ENCODE measurements at places on chromosomes 2 and 18. TPM values are rescaled to one million over a fixed set of nuclear protein-coding genes. Genes with fewer than 3 reads are reported as not detected.

- H3K4me1 ChIP-seq, result no peaks in the 10 kb centered on the region
- peaks cover 3% of the 10 kb centered on the region for H3K27me3 ChIP-seq
- H3K4me3 ChIP-seq, result no peak overlapping the region
- no peak for DNase-seq
- H3K36me3 ChIP-seq, result no peaks in the 10 kb centered on the region
Measured at GRCh38 chr18:5759194-5759593, 136.1 kb downstream of the TMEM200C start.

GRCh38 chr2:98731894-98732349 lies 990 bp upstream of the MGAT4A start:
- H3K27me3 ChIP-seq, result no peaks in the 10 kb centered on the region
- H3K36me3 ChIP-seq, result no peaks in the 10 kb centered on the region
- peak overlapping the region; percentile 91 for H3K27ac ChIP-seq

- no peaks in the 10 kb centered on the region for H3K27me3 ChIP-seq
- no peak for DNase-seq
- no peaks in the 10 kb centered on the region for H3K4me1 ChIP-seq
- no peak overlapping the region for H3K27ac ChIP-seq
Measured at GRCh38 chr2:103396152-103396551, 634.3 kb downstream of the TMEM182 start.

GRCh38 chr18:6728331-6728730 lies 1.2 kb upstream of the ARHGAP28 start:
- no peak for DNase-seq
- H3K27ac ChIP-seq, result no peak overlapping the region
- no peaks in the 10 kb centered on the region for H3K27me3 ChIP-seq
- H3K4me3 ChIP-seq, result no peak overlapping the region

GRCh38 chr18:38923540-38923939 lies 1357.9 kb upstream of the CELF4 start:
- H3K27me3 ChIP-seq, result no peaks in the 10 kb centered on the region
- no peaks in the 10 kb centered on the region for H3K4me1 ChIP-seq
- no peak for DNase-seq
- no peaks in the 10 kb centered on the region for H3K36me3 ChIP-seq
- H3K4me3 ChIP-seq, result no peak overlapping the region
- H3K27ac ChIP-seq, result no peak overlapping the region

DNA sequence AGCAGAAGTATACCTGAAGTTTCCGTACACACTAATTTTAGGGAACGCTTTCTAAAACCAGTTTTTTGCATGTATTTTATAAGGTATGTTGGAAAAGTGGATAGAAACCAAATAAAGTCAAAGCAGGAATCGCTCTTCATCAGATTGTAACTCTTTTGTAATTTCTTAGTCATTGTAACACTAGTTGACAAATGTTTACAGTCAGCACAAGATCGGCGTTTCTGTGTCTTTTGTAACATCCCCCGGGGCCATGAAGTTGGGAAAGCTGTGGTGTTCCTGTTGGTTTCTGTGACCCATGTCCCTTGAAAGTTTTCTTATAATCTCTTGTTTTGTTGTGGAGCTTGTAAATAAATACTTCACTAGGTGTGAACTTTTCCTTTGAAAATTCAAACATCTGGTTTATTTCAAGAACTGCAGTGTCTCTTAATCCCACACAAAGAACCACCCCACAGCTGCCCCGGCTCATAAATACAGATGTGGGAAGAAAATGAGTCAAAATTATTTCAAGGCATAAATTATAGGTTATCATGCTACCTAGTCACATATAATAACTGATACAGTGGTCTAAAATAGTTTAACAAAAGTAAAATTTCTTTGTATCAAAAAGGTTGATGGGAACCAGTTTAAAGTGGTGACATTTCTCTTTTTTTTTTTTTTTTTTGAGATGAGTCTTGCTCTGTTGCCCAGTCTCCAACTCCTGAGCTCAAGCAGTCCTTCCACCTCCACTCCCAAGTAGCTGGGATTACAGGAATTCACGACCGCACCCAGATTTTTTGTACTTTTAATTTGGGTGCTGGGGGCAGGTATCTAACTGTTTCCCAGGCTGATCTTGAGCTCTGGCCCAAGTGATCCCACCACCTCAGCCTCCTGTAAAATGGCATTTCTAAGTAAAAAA lies 751 bp upstream of the NMI start:
- H3K36me3 ChIP-seq, result no peaks in the 10 kb centered on the region
- H3K4me1 ChIP-seq, result peaks cover 23% of the 10 kb centered on the region
- H3K4me3 ChIP-seq, result peak overlapping the region; percentile 82

GRCh38 chr2:20664431-20665242 lies 2.3 kb upstream of the GDF7 start:
- no peaks in the 10 kb centered on the region for H3K36me3 ChIP-seq
- DNase-seq, result no peak
- H3K4me3 ChIP-seq, result no peak overlapping the region
- H3K27ac ChIP-seq, result no peak overlapping the region
- H3K27me3 ChIP-seq, result peaks cover 74% of the 10 kb centered on the region

GRCh38 chr2:231713730-231714638 lies 5.7 kb downstream of the PTMA start:
- peak overlapping the region; percentile 49 for H3K27ac ChIP-seq
- H3K36me3 ChIP-seq, result peaks cover 31% of the 10 kb centered on the region
- H3K4me1 ChIP-seq, result peaks cover 52% of the 10 kb centered on the region
- no peaks in the 10 kb centered on the region for H3K27me3 ChIP-seq
- H3K4me3 ChIP-seq, result no peak overlapping the region

- H3K4me3 ChIP-seq, result no peak overlapping the region
- no peak overlapping the region for H3K27ac ChIP-seq
- no peak for DNase-seq
- no peaks in the 10 kb centered on the region for H3K27me3 ChIP-seq
- H3K4me1 ChIP-seq, result no peaks in the 10 kb centered on the region
- no peaks in the 10 kb centered on the region for H3K36me3 ChIP-seq
Measured at GRCh38 chr2:215454519-215455246, 18.8 kb upstream of the FN1 start.

DNA sequence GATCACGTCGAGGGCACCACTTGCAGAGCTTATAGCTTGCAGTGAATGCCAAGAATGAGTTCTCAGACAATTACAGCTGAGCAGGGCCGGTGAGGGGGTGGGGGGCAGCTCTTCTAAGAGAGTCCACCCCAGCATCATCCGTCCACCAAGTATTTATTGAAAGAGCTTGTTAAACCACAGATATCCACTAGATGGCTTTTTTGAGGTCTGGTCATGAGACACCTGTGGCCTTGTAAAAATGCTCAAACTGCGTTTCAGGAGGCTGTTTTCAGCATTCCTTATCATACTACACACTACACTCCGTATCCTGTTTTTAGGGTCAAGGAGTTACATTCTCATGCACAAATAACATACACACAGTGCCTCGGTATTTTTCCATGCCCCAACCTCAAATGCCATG lies 51.5 kb downstream of the DNAJC10 start:
- peaks cover 30% of the 10 kb centered on the region for H3K36me3 ChIP-seq
- H3K4me3 ChIP-seq, result no peak overlapping the region
- H3K27ac ChIP-seq, result no peak overlapping the region
- H3K4me1 ChIP-seq, result no peaks in the 10 kb centered on the region
- no peak for DNase-seq

- peaks cover 43% of the 10 kb centered on the region for H3K4me1 ChIP-seq
- no peak overlapping the region for H3K27ac ChIP-seq
- no peaks in the 10 kb centered on the region for H3K27me3 ChIP-seq
- no peak for DNase-seq
Measured at GRCh38 chr2:230600881-230601280, 111.8 kb upstream of the CAB39 start.

GRCh38 chr2:26491563-26492167 lies 13.7 kb upstream of the OTOF start:
- DNase-seq, result no peak
- H3K27me3 ChIP-seq, result no peaks in the 10 kb centered on the region
- H3K4me3 ChIP-seq, result no peak overlapping the region
- H3K4me1 ChIP-seq, result no peaks in the 10 kb centered on the region
- H3K36me3 ChIP-seq, result no peaks in the 10 kb centered on the region

GRCh38 chr2:55518841-55519165 lies 715 bp upstream of the CFAP36 start:
- no peaks in the 10 kb centered on the region for H3K27me3 ChIP-seq
- peak overlapping the region; percentile 86 for H3K27ac ChIP-seq
- DNase-seq, result no peak

DNA sequence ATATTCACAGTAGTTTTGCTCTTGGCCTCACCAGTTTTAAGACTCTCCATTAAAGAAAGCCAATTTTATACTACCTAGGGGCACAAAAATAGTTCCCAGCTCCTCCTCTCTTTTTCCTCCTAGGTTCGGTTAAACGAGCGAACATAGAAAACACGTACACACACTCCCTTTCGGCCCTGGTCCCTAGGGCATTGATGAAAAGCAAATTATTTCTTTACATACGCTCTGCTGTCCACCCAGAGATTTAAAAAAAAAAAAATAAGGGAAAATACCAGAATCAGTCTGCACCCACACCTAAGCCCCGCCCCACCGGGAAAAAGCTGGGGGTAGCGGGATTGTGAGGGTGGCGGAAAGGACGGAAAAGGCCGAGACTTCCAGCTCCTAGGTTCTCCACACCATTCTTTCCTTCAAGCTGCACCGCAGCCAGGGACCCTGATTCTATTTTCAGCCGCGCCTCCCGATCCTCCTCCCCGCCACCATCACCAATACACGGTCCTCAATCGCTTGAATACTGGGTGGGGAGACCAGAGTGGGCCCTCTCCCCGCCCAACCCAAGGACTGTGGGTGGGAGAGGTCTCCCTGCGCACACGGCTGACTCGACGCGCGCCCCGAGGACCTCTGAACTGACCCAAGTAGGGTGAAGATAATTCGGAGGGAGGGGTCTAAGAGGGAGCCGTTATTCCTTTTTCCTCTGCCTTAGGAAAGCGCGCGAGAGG lies 769 bp downstream of the ATF2 start:
- DNase-seq, result no peak
- H3K4me1 ChIP-seq, result peaks cover 18% of the 10 kb centered on the region
- H3K4me3 ChIP-seq, result peak overlapping the region; percentile 90
- H3K27ac ChIP-seq, result peak overlapping the region; percentile 84
- H3K36me3 ChIP-seq, result no peaks in the 10 kb centered on the region
- no peaks in the 10 kb centered on the region for H3K27me3 ChIP-seq

GRCh38 chr2:68811364-68811763 lies 59.8 kb downstream of the BMP10 start:
- H3K27me3 ChIP-seq, result no peaks in the 10 kb centered on the region
- peaks cover 30% of the 10 kb centered on the region for H3K4me1 ChIP-seq
- peaks cover 88% of the 10 kb centered on the region for H3K36me3 ChIP-seq

- H3K4me3 ChIP-seq, result no peak overlapping the region
- DNase-seq, result no peak
- no peaks in the 10 kb centered on the region for H3K36me3 ChIP-seq
- H3K27ac ChIP-seq, result no peak overlapping the region
- peaks cover 47% of the 10 kb centered on the region for H3K4me1 ChIP-seq
Measured at GRCh38 chr2:136141510-136142149, 23.7 kb upstream of the CXCR4 start.

Gene IL18R1
- total RNA-seq, result 7.6 TPM

Gene RGPD4
- total RNA-seq, result 0.53 TPM

Gene FAM161A
- 1.0 TPM for total RNA-seq

Gene ERLEC1
- total RNA-seq, result 14.5 TPM

Gene RALBP1
- total RNA-seq, result 7.8 TPM
